ENCODE measurements at places on chromosomes 16 and 17.
A peak's percentile ranks its signal among the peaks of the same experiment; 100 is the strongest.

- DNase-seq, result peak; percentile 32
Measured at GRCh38 chr16:85330694-85331188, 218.5 kb upstream of the CIBAR2 start.

DNA sequence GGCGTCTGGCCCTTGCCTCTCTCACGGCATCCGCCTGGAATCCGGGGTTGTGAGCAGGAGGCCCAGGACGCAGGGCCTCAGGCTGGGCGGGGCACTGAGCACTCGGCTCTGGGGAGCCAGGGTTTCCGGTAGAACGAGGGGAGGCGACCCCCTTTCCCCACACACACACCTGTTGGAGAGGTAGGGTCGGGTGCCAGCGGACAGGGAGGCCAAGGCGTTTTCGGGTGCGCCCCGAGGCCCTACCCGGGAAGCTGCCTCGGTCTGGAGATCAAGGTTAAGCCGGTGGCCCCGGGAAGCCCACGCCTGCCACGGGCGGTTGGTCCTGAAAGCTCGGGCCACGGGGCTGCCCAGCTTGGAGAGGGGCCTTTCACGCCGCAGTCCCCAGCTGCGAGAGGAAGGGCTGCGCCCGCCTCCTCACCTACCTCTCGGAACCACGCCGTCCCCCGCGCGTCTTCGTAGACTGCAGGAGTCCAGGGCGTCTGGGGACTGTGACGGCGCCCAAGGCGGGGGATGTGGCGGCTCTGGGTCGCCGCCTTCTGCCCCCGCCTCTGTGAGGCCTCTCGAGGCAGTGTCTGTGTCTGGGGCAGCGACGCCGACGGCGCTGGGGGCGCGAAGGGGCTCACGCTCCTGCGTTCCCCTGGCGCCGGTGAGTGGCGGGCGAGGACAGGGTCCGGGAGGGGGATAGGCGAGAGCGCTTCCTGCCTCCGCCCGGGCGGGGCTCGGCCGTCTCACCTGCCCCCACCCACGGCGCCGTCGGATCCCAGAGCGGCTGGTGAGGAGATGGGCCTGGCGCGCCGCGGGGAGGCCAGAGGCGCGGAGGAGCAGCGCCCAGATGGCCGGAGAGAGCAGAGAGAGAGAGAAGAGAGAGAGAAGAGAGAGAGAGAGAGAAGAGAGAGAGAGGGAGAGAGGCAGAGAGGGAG is 20.3 kb upstream of the HOXB9 start:
- DNase-seq, result peak; percentile 40

DNA sequence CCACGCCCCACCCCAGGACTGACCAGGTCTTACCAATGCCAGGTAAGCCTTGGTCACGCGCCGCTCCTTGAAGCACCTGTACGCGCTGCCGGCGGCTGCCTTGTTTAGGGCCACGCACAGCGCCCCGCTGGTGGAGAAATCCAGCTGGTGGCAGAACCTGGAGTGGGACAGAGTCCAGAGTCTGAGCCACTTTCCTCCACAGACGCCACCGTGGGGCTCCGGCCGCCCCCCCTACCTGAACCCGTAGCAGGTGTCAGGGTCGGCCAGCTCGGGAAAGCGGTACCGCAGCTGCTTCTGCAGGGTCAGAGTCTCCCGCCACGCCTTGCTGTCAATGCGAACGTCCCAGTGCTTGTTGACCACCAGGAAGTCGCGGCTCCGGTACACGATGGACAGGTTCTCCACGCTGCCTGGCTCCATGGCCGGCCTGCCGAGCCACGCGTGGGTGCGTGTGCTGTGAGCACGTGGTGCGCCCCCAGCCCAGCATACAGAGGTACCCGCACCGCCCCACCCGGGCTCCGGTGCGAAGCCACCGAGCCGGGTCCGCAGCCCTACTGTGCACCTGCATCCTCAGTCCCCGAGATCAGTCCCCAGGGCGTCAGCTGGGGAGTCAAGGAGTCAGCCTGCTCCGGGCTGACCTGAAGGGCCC is 737 bp downstream of the RPUSD1 start:
- no peak for DNase-seq

DNA sequence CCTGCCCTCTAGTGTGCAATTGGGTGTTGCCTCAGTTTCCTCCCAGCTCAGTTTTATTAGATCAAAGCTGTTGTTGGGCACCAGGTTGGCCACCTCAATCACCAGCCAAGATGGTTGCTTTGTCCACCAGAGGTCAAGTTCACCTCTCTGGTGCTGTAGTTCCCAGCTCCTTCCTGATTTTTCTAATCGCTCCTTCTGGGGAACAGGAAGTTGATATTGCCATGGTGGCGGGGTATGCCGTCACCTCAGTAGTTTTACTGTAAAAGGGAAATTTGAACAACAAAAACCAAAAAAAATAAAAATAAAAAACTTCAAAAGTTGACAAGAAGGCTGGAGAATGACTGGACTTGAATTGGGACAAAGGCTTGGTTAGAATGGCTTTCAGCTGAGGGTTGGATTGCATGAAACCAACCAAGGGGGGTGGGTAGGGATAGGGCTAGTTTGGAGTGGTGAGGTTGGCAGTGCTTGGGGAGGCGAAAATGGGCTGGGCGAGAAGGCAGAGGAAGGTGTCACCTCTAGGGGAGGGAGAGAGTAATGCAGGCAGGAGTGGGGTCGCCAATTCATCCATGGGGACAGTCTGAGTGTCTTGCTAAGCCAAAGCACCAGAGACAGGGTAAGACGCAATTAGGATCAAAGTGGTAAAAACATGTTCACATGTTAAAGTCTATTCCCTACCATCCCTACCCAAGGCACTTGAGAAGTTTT is 6.2 kb downstream of the EFNB3 start:
- no peak for DNase-seq

DNA sequence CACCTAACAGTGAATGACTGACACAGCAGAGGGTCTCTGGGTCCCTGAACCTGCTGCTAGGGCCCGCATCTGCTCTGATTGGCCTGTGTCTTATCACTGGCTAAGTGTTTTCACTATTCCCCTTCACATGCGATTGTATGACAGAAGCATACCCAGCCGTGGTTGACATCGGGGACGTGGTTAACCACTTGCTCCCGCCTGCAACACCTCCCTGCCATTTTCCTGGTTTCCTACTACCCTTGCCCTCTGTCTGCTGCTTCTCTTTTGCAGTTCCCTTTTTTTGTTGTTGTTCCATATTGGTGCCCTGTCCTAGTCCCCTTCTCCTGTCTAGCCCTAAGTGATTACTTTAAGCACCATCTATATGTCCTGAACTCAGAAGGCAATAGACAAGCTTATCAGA is 177.0 kb downstream of the RGS9 start:
- DNase-seq, result no peak

DNA sequence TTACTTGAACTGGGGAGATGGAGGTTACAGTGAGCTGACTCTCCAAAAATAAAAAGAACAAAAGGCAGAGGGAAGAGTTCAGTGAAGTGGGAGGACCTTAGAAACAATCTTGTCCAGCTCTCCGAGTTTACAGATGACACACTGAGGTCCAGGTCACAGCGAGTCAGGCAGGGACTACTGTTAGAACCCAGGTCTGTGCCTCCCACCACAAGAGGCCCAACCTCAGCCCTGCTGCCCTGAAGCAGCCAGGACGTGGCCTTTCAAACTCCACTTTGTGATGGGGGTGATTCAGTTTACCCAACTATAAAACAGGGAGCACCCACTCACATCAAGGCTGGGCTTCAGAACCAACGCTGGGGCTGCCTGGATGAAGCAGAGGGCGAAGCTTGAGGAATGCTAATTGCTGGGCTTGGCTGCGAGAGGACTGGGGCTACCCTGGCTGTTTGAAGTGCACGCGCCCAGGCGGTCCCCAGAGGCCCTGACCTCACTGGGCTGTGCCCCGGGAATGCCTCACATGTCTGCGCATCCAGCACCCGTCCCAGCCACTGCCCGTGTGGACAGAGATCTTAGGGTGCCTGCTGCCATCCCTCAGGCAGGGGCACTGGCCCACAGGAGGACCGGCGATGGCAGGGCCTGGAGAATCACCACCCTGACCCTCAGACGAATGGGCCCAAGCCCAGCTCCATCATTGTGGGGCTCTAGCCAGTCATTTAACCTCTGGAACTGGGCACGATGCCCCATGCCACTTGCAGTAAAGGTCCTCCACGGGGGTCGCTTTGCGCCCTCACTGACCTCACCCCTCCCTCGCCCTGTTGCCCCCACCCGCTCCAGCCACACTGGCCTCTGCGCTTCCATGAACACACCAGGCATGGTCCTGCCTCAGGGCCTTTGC is 11.4 kb downstream of the SLC5A10 start:
- DNase-seq, result no peak

GRCh38 chr17:17874478-17874877 is 37.7 kb upstream of the SREBF1 start:
- no peak for DNase-seq

DNA sequence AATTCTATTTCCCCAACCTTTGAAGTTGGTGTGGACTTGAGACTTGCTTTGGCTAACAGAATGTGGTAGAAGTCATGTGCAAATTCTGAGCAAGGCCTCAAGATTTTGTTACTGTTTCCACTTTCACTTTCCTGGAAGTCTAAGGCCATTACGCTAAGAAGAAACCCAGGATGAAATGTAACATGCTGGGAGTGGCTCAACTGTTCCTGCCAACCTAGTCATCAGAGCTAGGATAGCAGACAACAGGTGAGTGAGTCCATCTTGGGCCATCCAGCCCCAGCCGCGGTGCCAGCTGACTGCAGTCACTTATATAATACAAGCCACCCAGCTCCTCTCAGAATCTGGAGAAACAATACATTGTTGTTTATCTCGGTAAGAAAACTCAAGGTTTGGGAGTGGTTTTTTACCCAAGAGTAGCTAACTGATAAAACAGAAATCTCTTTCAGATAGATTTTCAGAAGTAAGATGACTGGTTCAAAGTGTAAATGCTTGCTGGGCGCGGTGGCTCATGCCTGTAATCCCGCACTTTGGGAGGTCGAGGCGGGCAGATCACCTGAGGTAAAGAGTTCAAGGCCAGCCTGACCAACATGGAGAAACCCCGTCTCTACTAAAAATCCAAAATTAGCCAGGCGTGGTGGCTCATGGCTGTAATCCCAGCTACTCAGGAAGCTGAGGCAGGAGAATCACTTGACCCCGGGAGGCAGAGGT is 10.7 kb upstream of the STX4 start:
- DNase-seq, result no peak

DNA sequence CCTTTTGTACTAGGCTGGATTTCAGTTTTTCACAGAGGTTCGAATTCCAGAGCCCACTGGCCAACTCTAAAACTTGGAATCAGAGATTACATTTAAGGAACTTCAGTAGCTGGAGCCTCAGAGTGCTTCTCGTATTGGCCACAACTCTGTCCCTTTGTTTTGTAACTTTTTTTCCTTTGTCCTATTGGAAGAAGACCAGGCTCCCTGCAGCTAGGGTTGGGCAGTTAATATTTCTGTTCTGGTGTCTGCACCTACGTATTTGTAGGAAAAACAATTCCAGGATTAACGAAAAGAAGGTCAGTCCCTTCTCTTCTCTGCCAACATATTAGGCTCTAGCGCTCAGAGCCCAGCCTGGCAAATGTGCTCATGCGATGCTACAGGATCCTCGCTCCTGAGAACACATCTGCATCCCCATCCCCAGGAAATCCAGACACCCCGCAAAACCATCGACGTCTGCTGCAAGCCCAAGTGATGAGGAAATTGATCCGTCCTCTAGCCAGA is 1.9 kb downstream of the CDH11 start:
- no peak for DNase-seq

DNA sequence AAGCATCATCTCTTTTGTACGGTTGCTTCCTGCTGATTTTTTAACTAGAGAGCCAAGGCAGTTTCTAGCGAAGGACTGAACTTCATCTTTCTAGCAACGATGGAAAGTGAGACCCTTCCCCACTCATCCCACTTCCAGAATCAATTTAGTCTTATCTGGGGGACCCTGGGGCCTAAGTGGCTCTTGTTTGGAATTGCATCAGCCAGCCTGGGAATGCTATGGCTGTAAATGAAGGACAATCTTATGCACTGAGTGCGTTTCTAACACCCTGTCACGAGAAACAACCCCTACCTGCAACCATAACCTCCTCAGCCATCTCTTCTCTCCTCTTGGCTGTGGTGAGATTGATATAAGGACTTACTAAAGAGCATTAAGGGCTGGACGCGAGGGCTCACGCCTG is 64.8 kb downstream of the ERCC4 start:
- no peak for DNase-seq

DNA sequence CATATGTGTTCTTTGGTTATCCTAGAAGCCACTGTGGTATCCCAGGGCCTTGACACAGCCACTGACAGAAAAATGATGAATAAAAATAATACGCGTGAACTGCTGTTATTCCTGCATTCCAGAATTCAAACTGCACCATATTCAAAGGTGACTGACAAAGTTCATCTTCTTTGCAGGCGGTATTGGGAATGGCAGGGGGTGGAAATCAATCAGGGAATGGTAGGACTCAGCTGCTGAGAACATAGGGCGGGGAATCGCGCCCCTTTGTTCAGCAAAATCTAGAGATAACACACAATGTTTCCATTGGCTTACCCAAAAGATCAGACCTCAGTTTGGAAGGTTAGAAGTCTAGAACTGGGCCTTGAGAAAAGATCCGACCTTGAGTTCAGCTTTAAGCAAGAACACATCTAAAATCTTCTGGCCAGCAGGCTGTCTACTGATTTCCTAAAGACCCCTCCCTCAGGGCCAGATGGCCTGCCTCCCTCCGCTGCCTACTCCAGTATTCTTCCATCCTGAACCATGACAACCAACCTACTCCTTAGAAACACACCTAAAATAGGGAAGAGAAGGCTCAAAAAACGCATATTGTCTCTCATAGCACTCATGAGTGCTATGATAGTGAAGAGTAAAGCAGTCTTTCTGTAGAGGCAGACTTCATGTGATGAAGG is 34.1 kb downstream of the CDK5R1 start:
- DNase-seq, result no peak

GRCh38 chr17:81456798-81457197 is 55.8 kb downstream of the ACTG1 start:
- DNase-seq, result no peak
